Large intestine (tissue), 12 donors: ENCODE measurements at places on chromosomes 5 and 9. TPM values are rescaled to one million over a fixed set of nuclear protein-coding genes. Genes with fewer than 3 reads are reported as not detected.
A peak's percentile ranks its signal among the peaks of the same experiment; 100 is the strongest.

- DNase-seq: no peak
Observed at GRCh38 chr5:172821340-172821985, 12.6 kb upstream of the ERGIC1 start.

DNA sequence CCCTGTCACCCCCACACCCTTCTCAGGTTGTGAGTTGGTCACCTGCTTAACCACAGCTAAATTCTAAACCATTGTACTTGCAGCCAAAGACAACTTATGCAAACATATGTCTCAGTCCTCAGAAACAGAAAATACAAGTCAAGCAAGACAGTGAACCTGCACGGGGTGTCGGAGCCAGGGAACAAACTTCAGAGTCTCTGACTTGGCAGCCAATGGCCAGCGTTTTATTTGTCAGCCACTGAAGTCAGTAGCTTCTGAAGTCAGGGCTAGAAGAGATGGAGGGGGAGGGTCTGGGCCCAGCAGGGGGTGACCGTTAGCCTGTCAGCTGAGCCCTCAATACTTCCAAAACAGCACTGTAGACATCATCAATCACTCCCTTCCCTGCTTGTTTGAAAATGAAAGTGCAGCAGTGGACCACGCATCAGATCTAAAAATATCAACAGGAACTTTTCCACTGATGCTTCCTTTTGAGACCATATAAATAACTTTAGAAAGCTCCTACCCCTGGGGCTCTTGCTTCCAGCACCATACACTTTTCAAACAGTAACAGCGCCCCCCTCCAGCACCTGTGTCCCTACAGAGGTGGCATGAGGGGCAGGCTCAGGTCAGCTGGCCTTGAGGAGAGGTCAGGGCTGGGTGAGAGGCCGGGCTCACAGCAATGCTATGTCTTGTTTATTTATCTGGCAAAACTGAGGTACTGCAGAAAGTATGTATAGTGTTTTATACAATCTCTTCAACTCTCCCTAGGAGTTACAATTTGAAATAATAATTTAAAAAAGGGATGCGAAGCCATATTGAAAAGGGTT lies 142.5 kb downstream of the ACER2 start:
- DNase-seq: no peak

- DNase-seq: no peak
Observed at GRCh38 chr9:94802793-94803192, 76.3 kb downstream of the AOPEP start.

- DNase-seq: no peak
Observed at GRCh38 chr5:38724301-38725030, 121.3 kb upstream of the OSMR start.

GRCh38 chr5:10595672-10596309 lies 31.9 kb downstream of the ANKRD33B start:
- no peak for DNase-seq

- DNase-seq: no peak
Observed at GRCh38 chr5:1958211-1959010, 75.7 kb upstream of the IRX4 start.

GRCh38 chr9:136726631-136727191 lies 14.3 kb downstream of the DIPK1B start:
- no peak for DNase-seq

- DNase-seq: peak; percentile 29
Observed at GRCh38 chr5:36158144-36158543, 6.2 kb downstream of the SKP2 start.

- no peak for DNase-seq
Observed at GRCh38 chr9:4573634-4574389, 83.5 kb downstream of the SLC1A1 start.

GRCh38 chr9:95966306-95966705 lies 90.8 kb downstream of the ERCC6L2 start:
- no peak for DNase-seq

GRCh38 chr5:39452846-39453245 lies 28.1 kb upstream of the DAB2 start:
- no peak for DNase-seq

DNA sequence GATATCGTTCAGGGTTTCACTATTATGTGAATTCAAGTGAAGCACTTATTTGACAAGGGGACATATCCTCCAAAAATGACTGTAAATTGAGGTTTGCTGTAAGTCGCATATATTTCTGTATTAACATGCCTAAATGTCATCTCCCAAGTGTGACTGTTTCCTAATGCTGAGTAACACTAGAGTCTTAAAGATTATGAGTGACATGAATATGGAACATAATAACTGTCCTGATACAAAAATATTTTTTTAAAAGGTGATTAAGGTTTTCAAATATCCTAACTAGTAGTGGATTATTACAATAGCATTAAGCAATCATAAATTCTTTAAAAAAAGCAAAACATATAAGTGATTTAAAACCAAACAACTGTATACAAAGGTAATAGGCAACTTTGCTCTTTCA lies 3.6 kb downstream of the NFIB start:
- DNase-seq: no peak

DNA sequence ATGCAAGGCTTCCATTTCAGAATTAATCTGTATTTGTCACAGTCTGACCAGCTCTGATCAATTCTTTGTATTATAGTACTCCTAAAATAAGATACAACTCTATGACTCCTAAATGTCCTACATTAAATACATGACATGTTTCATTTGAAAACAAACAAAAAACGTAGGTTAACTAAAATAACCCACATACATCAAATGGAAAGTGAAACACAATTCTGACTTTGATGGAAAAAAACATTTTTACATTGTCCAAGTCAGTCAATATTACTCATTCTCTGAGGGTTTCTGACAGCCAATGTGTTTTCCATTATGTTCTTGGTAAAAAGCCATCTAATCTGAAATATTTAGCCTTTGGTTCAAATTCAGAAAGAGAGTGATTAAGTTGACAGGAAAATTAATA lies 8.7 kb downstream of the HMGCS1 start:
- no peak for DNase-seq

- no peak for DNase-seq
Observed at GRCh38 chr5:142829801-142830220, 59.6 kb downstream of the ARHGAP26 start.

GRCh38 chr9:16637218-16637617 lies 233.3 kb downstream of the BNC2 start:
- DNase-seq: no peak

- no peak for DNase-seq
Observed at GRCh38 chr9:16031486-16031885, 478.6 kb downstream of the CCDC171 start.

- no peak for DNase-seq
Observed at GRCh38 chr9:85640425-85640824, 101.3 kb downstream of the AGTPBP1 start.

- DNase-seq: no peak
Observed at GRCh38 chr5:137147346-137147745, 351.8 kb downstream of the SPOCK1 start.

DNA sequence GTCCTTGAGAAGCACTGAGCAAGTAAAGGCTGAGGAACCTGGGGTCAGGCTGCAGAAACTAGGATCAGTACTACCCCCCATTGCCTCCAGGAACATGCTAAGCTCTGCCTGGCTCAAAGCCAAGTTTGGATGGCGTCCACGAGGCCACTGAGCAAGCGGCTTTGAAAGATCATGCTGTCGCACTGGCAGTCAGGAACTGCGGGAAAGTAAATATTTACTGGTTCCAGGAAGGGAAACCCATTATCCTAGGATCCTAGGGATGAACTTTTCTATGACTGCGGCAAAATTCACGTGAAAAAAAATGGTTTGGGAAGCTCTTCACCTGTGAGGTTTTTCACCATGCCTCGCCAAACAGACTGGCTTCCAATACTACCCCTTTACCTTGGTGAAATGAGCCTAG lies 75.3 kb upstream of the PJA2 start:
- DNase-seq: peak; percentile 85

DNA sequence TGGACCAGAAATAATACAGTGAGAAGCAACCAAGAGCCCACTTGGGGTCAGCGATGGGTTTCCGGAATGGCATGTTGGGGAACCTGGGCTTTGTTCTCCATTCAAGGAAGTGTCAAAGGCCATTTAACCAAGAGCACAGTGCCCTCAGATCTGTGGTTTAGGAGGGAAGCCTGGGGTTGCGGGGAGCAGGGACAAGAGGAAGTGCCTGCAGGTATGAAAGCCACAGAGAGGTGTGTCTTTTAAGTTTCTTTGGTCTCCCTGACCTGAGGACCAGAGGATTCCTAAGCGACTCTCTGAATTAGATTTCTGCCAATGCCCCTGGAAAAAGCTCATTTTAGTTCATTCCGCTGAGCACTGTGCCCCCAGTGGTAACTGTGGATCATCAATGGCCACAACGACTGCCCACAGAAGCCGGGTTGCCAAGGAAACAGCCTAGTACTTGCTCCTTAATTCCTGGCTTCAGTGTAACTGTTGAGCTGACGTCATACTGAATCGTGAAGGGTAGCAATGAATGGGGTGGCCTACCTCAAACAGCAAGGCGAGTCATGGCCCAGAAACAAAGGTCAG lies 107.3 kb upstream of the SPIN1 start:
- no peak for DNase-seq

DNA sequence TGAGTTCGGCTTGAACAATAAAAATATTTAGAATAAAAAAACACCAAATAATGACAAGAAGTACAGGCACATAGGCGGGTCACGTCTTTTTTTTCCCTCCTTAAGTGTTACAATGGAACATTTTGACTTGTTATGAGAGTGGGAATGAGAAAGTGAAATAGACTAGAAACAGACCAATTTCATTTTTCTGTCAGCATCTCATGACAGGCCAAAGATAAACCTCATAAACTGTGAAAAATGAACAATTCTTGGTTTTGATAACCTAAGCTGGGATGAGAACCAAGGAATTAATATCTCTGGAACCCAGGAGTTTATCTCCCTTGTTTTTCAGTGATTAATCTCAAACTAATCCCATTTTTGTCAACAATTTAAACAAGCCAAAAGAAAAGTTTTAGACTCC lies 299.5 kb downstream of the SLIT3 start:
- DNase-seq: no peak

DNA sequence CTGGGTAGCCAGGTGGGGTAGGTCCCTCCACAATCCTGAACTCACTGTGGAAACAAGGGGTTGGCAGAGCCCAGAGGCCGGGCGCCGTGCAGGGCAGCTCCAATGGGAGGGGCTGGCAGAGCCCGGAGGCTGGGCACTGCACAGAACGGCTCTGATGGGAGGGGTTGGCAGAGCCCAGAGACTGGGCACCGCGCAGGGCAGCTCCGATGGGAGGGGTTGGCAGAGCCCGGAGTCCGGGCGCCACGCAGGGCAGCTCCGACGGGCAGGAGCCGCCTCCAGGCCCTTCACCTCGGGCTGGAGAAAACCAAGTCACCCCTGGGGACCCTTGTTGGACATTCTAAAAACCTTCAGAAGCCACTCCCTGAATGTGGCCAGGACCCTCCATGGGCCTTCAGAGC lies 9.3 kb downstream of the NACC2 start:
- no peak for DNase-seq

- peak; percentile 56 for DNase-seq
Observed at GRCh38 chr9:127450243-127450760, 904 bp downstream of the RPL12 start.

DNA sequence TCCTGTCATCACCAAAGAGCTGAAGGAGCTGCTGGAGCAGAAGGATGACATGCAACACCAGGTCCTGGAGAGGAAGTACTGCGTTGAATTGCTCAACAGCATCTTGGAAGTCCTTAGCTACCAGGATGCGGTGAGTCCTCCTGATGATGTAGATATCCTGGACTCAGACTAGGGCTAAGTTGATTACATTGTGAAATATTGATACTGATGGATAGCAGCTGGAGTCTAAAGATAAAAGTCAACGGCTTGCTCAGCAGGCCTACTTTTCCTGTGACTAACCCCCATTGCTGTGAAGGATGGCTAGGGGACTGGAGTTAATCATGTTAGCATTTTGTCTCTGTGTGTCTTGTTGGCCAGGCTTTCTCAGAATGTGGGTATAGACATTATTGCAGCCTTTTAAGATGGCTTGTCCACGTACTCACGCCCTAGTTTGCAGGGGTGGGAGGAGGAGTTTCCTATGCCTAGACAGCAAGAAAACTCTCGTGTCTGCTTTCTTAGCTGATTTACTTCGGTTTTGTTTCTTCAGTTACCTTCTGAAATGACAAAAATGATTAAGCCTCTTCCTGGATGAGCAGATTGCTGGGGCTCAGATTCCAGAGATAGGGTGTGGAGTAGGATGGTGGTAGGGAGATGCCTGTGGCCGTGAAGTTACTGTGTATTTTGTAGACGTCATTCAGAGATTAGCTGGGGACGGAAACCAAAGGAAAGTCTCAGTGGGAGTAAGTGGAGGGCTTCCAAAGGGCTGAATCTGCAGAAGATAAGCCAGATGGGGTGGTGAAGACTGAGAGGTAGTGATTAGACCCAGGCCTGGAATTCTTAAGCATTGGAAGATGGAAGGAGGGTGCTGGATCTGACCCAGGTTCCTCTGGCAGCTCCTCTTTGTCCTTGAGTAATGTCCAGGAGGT lies 166.3 kb downstream of the DOCK2 start:
- no peak for DNase-seq

DNA sequence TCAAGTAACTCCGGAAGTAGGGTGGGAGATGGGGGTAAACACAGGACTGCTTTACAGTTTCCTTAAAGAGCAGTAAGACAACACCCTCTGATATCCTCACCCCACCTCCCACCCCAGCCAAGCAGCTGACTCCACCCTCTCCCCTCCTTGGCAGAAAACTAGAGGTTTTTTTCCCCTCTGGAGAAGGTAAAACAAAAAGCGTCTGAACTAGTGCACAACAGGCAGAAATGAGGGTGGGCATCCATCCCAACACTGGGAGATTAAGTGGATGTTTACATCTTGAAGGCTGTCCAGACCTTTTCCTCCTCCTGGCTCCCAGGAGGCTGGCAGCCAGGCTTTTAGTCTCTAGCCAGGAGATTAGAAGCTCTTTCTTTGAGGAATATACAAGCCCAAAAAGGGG lies 13.9 kb upstream of the CTNNAL1 start:
- peak; percentile 9 for DNase-seq

ANXA2R gene
- 1.4 TPM for polyA plus RNA-seq

GRIA1 gene
- 0.93 TPM for polyA plus RNA-seq

ABO gene
- polyA plus RNA-seq: 19.6 TPM

GALNT12 gene
- polyA plus RNA-seq: 45.6 TPM

PTAR1 gene
- 29.5 TPM for polyA plus RNA-seq

ARL10 gene
- polyA plus RNA-seq: 6.5 TPM

NIPAL4 gene
- 1.4 TPM for polyA plus RNA-seq

HMCN2 gene
- polyA plus RNA-seq: 20.0 TPM

N4BP3 gene
- 2.0 TPM for polyA plus RNA-seq

PRDM9 gene
- polyA plus RNA-seq: not detected

OSMR gene
- polyA plus RNA-seq: 5.9 TPM

HAVCR2 gene
- polyA plus RNA-seq: 2.3 TPM
